ENCODE measurements at places on chromosomes 2 and 18.

DNA sequence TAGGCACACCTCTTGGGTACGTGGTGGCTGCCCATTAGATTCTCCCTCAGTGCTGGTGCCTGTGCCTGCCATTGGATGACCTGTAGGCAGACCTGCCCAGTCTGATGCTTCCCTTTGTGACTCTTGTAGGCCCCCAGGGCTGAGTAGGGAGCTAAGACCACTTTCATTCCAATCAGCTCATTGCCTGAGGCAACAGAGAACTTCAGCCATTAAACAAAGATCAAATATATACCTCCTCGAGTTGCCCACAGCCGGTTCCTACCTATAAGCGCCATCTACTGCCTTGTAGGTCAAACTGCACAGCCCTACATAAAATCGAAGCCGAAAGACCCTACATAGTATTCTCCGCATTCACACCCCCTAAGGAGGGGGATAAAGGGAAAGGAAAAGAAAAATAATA lies 184.6 kb downstream of the ETAA1 start:
- no peak for DNase-seq

DNA sequence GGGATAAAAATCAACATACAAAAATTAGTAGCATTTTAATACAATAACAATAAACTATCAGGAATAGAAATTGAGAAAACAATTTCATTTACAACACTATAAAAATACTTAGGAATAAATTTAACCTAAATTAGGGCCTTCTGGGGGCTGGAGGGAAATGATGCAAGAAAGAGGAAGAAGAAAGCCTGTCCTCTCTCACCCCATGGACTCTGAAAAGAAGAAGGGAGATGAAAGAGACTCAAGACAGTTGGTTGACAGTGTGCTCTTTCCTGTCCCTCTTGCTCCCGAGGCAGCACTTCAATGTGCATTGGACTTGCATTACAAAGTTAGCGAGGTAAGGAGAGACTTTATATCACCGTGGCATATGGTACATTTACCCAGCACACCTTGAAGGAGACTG lies 88.5 kb downstream of the VAPA start:
- DNase-seq, result no peak

- no peak for DNase-seq
These were observed 32.0 kb upstream of the MAP2 start for GRCh38 chr2:209391776-209392401.

DNA sequence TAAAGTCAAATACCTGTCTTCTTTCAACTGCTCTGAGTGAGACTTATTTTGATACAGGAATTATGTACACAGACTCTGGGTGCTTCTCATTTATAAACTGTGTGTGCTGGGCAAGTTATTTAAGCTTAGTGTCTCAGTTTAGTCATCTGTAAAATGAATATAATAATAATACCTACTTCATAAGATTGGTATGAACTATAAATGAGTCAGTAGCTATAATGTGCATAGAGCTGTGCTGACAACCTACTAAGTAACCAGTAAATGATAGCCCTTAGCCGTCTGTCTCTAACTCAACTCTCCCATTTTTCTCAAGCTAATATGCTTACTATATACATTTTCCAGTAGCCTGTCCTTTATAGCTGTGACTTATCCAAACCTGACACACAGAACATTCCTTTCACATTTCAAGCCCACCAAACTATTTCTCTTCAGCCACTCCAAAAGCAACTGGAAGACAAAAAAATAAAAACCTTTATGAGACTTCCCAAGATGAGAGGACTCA lies 319.8 kb downstream of the ETAA1 start:
- DNase-seq, result no peak

GRCh38 chr2:6724605-6725140 lies 141.0 kb downstream of the CMPK2 start:
- DNase-seq, result no peak

- no peak for DNase-seq
These were observed 205.7 kb downstream of the ASB1 start for GRCh38 chr2:238632181-238633060.

DNA sequence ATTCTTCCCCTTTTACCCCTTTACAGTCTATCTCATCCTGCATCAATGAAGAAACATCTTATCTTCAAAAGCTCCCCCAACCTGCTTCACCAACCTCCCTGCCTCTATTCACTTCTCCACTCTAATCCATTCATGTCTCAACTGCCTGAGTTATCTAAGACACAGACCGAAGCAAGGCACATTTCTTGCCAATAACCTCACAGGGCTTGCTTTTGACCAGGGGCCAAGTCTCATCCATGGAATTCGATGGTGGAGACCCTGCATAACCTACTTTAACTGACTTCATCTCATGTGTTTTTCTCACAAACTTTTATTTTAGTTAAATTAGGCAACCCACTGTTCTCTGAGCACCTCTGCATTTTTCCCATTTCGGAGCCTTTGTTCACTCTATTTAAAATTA lies 69.7 kb downstream of the MYCN start:
- DNase-seq, result no peak
